ENCODE measurements at places on chromosomes 4 and X.

DNA sequence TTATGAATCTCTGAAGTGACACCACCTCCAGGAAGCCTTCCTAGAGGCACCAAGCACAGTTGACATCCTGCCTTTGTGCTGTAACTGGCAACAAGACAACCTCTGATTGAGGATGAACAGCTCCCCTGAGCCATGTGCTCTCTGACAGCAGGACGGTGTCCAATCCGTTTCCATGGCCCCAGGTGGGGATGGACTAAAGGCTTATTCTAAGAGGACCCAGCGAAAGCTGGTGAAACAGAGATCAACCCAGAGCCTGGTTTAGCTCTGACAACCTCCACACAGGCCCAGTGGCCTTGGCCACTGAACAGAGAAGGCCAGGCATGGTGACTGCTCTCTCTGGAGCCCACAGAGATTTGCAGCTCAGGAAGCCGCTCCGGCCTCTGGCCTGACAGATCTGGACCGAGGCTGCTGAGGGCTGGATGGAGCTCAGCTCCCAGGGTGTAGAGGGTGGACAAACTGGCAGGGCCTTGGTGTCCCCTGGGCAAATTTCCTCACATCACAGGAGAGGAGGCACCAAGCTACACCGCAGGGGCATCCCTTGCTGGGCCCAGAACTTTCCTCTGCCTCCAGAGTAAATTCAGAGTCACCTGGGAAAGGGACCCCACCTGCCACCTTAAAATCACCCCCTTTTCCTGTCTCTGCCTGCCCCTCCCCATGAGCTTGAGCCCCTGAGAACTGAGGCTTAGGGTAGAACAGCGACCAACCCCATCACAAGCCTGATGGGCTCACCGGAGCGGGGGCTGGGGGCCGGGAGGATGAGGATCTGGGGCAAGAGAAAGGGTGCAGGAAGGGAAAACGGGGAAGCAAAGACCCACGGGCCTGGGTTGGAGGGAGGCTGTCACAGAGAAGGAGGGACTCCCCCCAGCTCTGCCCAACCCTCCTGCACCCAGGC lies 40.2 kb downstream of the HMX1 start:
- no peak for DNase-seq

DNA sequence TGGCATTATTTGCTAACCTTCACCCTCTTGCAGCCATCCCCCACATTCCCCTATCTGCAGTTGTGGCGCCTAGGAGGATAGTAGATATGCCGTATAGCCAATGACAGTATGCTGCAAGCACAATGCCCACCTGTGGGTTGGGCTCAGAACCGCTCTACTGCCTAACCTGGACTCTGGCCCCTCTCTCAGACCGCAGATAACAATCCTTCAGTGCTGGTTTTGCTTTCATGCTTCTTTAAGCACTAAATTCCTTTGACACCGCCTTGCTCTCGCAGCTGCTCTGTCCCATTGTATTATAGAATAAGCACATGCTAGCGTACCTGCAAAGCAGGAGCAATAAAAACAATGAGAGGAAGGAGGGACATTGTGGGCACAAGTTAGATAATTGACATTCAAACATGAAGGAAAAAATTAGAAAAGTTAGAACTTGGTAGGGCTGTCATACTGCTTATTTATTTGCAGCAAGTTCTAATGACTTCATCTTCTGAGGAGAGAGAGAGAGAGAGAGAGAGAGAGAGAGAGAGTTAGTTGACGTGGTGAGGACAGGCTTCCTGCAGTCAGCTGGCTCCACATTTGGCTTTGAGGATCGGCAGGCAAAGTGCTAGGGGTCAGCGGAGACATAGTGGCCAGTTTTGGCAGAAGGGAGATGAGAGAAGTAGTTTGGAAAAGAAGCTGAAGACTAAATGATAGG lies 55.8 kb downstream of the WWC2 start:
- no peak for DNase-seq

GRCh38 chrX:130467936-130468335 lies 66.1 kb downstream of the RBMX2 start:
- no peak for DNase-seq

DNA sequence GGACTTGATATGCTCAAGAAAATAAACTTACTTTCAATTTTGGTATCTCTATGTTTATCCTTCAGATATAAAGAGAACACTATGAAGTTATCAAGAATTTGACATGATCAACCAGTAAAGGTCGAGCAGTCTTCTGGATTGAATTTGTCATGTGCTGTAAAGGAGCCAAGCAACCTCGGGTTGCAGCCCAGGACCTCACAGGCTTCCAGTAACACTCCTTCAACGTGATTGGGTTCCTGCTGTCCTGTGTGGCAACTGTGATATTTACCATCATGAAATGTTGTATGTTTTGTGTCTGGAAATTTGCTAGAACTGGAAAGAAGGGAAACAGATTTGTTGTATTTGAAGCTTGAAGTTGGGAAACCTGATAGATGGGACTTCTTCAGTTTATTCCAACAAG lies 52.0 kb upstream of the UGT2B7 start:
- DNase-seq: no peak

DNA sequence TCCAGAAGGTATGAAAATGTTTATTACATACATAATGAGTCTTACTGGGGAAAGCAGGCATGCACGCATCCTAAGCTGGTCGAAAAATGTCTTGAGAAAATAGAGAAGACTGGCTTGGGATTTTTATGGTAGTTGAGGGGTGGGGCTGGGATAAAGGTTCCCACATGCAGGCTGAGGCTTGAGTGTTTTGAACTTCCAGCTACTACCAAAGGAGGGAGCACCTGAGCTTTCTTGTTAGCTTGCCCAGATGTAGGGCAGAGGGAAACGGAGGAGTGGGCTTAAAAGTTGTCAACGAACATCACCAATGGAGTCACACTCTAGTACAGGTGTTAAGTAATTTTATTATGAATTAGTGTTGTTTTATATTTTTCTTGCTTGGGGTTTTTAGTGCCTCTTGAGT lies 39.6 kb upstream of the SRPX start:
- DNase-seq: no peak

DNA sequence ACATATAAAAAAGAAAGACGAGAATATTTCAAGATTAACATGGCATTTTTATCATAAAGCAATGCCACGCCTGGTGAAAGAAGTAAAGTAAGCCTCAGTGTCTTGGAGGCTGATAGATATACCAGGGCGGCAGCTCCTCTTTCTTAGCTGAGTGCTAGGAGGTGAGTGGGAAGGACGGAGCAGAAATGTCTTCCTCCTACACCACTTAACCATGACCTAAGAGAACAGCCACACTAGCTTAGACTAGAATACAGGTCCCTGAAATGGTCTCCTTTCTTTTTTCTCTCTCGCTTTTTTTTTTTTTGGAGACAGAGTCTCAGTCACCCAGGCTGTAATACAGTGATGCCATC lies 75.0 kb downstream of the NAF1 start:
- no peak for DNase-seq

DNA sequence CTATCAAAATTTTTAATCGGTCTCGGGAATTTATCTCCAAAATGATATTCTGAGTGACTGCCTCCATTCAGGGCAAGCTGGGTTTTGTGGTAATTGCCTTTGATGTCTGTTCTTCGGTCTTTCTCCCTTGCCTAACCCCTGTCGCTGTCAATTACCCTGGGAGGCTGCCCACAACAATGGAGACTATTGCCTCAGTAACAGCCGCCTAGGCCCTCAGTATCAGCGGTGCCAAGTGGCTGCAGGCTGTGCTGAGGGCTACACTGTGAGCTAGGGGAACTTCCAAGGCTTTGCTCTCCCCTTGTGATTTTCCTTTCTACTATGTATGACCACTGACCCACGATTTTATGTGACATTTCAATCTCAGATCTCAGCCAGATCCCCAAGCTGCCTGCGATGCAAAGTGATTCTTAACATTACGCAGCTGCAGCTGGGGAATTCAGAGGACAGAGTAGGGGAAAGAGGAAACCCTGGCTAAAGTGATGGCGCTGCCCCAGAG lies 36.3 kb upstream of the REST start:
- no peak for DNase-seq

DNA sequence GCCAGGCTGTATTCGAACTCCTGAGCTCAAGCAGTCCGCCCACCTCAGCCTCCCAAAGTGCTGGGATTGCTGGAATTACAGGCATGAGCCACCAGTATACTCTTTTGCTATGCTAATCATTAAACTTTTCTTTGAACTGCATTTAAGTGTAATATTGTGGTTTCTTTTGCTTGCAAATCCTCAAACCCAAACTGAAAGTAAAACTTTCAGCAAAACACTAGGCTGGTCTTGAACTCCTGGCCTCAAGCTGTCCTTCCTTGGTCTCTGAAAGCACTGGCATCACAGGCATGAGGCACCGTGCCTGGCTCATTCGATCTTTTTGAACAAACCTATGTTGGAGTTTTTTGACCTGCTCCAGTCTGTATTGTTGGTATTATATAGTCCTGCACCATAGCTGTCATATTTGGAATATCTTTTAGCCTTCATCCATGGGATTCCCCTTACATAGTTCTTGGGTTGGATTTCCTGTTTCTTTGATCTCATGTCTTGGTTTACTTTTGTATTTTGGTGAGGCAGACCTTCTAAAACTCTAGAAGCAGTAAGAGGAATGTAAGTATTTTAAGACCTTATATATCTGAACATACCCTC lies 34.1 kb downstream of the MOB1B start:
- DNase-seq: no peak

DNA sequence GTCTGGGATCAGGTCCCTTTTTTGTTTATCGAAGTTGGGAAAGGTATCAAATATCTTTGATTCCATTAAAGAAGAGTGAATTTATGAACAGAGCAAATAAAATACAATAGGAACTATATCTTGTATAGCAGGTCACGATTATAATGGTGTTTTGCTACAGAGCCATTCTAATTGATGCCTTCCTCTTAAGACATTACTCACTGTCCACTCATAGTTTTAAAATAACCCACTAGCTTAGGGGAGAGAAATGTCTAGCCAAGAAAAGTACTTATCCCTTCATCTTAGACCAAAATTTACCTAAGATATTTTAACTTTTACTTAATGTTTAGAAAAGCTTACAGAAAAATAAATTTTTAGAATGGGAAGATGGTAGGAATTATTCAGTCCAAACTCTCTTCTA lies 112.0 kb upstream of the PABPC4L start:
- DNase-seq: no peak

DNA sequence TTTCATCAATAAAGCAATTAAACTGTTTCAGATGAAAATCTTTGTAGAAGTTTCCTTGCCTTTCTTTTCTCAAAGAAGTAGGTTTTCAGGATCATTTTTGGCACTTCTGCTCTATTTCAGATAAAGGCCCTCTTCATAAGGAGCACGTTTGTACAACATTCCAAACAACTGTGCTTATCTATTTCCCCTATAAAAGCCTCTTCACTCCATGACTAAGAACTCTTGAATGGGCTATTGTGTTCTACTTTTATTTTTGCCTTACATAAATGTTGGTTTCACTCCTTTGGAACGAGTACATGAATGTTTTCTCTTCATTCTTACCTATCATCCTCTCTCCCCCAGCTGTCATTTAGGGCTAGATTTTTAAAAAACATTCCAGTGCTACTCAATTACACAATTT lies 288.0 kb upstream of the PPP1R2C start:
- DNase-seq: no peak

- DNase-seq: no peak
These were observed 38.9 kb downstream of the CCNQ start for GRCh38 chrX:153560000-153560399.

- no peak for DNase-seq
These were observed 33.8 kb upstream of the SLIT2 start for GRCh38 chr4:20217951-20218350.

DNA sequence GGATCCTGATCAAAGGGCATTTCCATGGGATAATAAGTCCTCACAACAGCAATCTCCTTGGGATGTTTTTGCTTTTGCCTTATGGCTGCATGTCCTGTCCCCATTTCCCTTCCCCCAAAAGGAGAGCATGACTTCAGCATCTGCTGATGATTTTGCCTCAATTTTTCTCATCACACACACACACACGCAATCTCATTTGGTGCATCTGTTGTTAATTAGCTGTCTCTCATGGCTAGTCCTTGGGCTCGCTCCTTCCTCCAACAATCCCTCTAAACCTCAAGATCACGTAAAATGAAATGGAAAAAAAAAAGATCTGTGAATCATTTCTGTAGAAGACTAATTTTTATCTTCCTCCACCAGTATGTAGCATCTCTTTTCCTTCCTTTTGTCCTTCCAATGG lies 153.6 kb downstream of the RBMX2 start:
- DNase-seq: no peak

- DNase-seq: no peak
These were observed 75.4 kb upstream of the PACRGL start for GRCh38 chr4:20624793-20625374.

All from GM18507 (cell line).